GM10248 (cell line): ENCODE measurements at places on chromosomes 7 and 10.

DNA sequence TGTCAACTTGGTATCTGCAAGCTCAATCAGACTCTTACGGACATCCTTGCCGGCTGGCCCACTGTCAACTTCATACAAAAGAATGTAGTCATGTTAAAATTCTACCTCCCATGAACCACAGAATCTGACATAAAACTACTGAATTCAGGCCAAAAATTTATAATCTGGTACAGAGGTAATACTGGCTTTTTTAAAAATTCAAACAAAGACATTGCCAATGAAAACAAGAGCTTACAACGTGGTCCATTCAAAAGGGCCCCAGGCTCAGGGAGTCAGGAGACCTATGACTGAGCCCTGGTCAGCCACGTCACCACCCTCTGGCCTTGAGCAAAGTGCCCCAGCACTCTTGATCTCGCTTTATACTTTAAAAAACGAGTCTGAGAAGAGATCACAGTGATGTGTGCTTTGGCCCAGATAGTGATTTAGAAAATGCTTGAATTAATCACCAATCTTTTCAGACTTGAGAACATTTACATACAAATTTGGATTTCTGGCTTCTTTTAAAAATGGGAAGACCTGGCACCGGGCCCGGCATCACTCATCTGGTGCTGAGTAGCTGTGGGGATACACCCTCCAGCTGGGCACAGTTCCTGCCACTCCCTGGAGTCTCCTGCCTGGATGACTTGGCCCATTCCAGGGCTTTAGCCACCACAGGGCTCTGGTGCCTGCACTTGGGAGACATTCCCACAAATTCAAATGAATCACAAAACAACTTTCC, 94.1 kb downstream of the PIP4K2A start:
- DNase-seq: no peak

DNA sequence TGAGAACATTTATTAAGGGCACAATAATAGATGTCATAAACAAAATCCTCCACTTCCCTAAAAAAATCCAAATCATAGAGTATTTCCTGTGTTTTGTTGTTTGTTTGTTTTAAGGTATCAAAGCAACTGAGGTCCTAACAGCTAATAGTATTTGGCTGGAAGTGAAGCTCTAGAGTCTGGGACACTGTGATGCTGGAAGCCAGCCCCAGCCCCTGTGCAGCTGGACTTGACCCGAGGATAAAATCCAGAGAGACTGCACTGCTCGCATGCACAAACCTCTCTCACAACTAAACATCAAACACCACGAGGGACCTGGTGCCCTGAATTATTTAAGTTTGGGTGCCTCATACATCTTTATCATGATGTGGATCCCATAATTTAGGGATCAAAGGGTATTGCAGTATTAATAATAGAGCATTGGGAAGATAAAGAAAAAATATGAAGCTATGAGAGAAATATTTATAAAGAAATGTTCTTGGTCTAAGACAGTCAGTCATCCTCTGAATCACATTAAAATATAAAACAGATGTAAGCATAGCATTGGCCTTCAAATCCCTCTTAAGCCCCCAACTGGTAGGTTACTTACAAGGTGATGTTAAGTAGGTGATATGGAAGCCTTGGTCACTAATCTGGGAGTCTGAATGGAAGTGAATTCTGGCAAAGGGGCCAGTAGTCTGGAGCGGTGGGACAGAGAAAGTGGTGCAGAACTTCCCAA, 44.4 kb downstream of the CUBN start:
- no peak for DNase-seq

- no peak for DNase-seq
These were observed 2.7 kb downstream of the STK17A start for GRCh38 chr7:43585562-43585961.

GRCh38 chr7:674454-675410, 51.8 kb upstream of the DNAAF5 start:
- DNase-seq: no peak

DNA sequence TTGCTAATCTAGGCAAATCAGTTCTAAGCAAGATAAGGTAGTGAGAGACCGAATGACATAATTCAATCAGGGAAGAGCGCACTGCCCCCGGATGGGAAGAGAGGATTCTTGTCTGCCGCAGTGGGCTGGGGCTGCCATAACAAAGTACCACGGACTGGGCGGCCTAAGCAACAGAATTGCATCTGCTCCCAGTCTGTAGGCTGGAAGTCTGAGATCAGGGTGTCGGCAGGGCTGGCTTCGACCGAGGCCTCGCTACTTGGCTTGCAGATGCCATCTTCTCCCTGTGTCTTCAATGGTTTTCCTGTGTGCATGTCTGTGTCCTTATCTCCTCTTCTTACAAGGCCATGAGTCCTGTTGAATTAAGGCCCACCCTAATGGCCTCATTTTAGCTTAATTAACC, 59.7 kb upstream of the TMEM72 start:
- no peak for DNase-seq
